Stimulated activated CD8-positive, alpha-beta memory T cell treated with anti-CD3 and anti-CD28 coated beads, Interleukin-15, amount 100 ng/mL, for 48 hours (primary cell): ENCODE measurements at places on chromosomes 1 and 21.

GRCh38 chr1:57926025-57926552, 502.2 kb upstream of the DAB1 start:
- DNase-seq, result no peak

GRCh38 chr1:212955098-212955497, 4.8 kb downstream of the VASH2 start:
- no peak for DNase-seq

DNA sequence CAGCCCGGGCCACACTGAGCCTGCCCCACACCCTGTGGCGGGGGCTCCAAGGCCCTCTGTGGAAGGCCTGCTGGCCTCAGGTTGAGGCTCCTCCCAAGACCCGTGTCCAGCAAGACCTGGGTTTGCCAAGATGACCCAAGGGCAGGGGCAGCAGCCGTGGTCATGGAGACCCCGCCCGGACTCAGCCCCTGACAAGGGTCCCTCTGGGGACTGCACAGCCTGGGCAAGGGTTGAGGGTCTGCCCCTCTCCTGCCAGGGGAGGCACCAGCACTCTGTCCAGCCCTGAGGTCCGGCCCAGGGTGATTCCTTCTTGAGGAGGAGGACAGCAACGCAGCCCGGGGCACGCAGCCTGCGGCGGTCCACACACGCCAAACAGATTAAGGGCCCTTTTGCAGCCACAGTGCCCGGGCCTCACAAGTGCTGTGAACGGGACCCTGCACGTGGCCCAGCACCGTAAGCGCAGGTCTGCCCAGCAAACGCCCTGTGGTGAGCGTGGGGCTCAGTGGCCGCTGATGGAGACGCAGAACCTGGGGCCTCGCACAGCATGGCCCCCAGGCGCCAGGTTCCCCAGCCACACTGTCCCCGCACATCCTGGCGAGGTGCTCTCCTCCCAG, 3.4 kb downstream of the SPATC1L start:
- DNase-seq, result no peak

DNA sequence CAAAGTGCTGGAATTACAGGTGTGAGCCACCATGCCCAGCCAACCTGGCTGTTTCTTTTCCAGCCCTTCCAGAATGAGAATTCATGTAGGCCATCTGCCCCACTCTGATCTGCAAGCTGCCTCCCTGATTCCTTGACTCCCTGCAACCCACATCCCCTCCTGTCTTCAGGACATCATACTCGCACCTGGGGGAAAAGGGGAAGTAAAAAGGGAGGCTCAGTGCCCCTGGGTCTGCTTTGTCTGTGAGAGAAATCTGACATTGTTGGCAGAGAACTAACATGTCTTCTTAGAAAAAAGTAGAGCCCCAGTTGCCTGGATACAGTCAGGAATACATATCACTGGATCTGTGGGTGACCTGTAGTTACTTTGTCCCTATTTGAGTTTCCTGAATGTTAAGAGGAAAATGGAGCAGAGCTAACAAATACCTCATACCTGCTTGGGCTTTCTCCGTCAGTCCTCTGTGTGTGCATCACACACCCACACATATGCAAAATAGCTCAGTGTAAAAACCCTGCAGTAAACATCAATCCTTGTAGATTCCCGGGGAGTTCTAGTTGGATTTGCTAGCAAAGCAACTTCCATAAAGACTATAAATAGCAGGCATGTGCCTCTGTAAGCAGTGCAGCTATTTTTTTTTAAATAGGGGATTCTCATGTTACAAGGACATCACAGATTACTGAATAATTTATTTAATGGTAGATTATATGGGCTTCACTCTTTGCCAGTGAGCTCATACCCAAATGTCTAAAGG, 62.9 kb downstream of the TEX35 start:
- DNase-seq, result no peak
